ENCODE measurements at places on chromosomes 1 and 21.

- no peaks in the 10 kb centered on the region for H3K27me3 ChIP-seq
- peaks cover 20% of the 10 kb centered on the region for H3K36me3 ChIP-seq
- H3K4me3 ChIP-seq = no peak overlapping the region
Measured at GRCh38 chr1:211813590-211813989, 17.0 kb downstream of the LPGAT1 start.

DNA sequence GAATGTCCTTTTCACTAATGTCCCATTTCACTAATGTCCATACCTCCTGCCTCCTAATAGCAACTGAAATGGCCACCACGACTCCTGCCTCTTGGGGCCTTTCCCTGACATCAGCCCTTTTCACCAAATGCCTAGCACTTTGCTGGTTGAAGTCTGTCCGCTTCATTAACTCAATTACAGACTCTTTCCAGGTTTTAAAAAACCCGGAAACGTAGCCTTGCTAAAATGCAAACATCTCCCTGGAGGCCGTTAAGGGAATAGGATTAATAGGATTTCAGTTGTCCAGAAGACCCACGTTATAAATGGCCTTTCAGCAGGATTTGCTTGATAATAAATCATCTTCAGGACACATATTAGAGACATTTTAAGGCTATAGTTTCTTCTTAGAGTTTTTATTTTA lies 25.7 kb upstream of the ERO1B start:
- H3K4me1 ChIP-seq = peaks cover 2% of the 10 kb centered on the region
- H3K4me3 ChIP-seq = no peak overlapping the region
- no peaks in the 10 kb centered on the region for H3K36me3 ChIP-seq
- H3K27ac ChIP-seq = no peak overlapping the region
- no peak for DNase-seq

- H3K27ac ChIP-seq = no peak overlapping the region
- H3K27me3 ChIP-seq = no peaks in the 10 kb centered on the region
- peaks cover 22% of the 10 kb centered on the region for H3K4me1 ChIP-seq
- no peak overlapping the region for H3K4me3 ChIP-seq
Measured at GRCh38 chr1:147539122-147539575, 2.2 kb upstream of the BCL9 start.

- no peak for DNase-seq
- no peaks in the 10 kb centered on the region for H3K36me3 ChIP-seq
- H3K4me3 ChIP-seq = no peak overlapping the region
- H3K27me3 ChIP-seq = no peaks in the 10 kb centered on the region
- H3K4me1 ChIP-seq = no peaks in the 10 kb centered on the region
Measured at GRCh38 chr1:164693564-164694359, 134.8 kb downstream of the PBX1 start.

DNA sequence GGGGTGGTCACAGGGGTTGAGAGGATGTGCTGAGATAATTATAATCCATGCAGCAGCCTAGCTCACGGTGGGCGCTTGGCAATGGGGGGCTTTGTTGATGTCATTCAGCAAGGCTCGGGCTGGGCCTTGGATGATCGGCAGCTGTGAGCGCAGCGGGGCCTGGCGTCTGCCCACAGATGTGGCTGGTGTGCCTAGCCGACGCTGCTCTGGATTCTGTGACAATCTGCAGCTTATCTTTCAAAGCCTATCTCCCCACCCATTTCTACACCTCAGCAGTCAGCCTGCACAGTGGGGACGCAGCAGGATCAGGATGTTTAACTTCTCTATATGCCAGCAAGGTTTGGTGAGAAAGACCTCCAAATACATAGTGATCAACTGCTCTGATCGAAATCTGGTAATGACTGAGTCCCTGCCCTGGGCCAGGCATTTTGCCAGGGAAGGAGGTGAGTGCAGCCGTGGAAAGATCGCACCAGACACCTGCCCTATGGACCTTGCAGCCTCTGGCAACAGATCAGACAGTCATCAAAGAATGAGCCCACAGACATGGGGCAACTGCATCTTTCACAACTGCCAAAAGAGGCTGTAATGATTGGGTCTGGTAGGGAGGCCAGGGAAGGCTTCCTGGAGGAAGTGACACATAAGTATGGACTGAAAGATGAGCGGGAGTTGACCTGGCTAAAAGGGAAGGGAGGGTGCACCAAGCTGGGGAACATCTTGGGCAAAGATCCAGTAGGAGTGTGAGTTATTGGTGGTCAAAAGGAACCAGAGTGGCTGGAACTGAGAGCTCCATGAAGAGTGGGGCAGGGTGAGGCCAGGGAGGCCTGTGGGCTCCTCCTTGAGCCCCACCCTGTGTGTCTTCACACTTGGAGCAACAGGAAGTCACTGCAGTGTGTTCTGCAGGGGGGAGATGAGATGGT lies 35.3 kb downstream of the EPHB2 start:
- no peak overlapping the region for H3K4me3 ChIP-seq
- H3K4me1 ChIP-seq = peaks cover 9% of the 10 kb centered on the region
- no peaks in the 10 kb centered on the region for H3K36me3 ChIP-seq
